ENCODE measurements at places on chromosomes 13 and 19. TPM values are rescaled to one million over a fixed set of nuclear protein-coding genes. Genes with fewer than 3 reads are reported as not detected.

GJB2 gene
- 53.0 TPM for total RNA-seq

SLC7A9 gene
- not detected for total RNA-seq

DENND1C gene
- not detected for total RNA-seq

- H3K36me3 ChIP-seq = no peaks in the 10 kb centered on the region
- no peak overlapping the region for H3K27ac ChIP-seq
- no peak overlapping the region for H3K4me3 ChIP-seq
- no peak for DNase-seq
- no peaks in the 10 kb centered on the region for H3K4me1 ChIP-seq
These were observed 117.2 kb downstream of the ATP11A start for GRCh38 chr13:112806739-112807652.

DNA sequence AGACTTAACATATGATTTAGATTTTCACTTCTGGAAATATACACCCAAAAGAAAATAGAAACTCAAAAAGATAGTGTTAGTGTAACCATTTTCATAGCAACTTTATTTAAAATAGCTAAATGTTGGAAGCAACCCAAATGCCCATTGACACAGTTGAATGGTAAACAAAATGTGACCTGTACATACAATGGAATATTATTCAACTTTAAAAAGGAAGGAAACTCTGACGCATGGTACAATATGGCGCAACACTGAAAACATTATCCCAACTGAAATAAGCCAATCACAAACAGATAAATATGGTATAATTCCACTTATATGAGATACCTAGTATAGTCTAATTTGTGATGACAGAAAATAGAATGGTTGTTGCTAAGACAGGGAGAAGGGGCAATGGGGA is 1456.1 kb upstream of the MIR17HG start:
- no peak for DNase-seq
- H3K27ac ChIP-seq = no peak overlapping the region
- no peak overlapping the region for H3K4me3 ChIP-seq
- H3K36me3 ChIP-seq = no peaks in the 10 kb centered on the region
- H3K27me3 ChIP-seq = no peaks in the 10 kb centered on the region
- no peaks in the 10 kb centered on the region for H3K4me1 ChIP-seq

DNA sequence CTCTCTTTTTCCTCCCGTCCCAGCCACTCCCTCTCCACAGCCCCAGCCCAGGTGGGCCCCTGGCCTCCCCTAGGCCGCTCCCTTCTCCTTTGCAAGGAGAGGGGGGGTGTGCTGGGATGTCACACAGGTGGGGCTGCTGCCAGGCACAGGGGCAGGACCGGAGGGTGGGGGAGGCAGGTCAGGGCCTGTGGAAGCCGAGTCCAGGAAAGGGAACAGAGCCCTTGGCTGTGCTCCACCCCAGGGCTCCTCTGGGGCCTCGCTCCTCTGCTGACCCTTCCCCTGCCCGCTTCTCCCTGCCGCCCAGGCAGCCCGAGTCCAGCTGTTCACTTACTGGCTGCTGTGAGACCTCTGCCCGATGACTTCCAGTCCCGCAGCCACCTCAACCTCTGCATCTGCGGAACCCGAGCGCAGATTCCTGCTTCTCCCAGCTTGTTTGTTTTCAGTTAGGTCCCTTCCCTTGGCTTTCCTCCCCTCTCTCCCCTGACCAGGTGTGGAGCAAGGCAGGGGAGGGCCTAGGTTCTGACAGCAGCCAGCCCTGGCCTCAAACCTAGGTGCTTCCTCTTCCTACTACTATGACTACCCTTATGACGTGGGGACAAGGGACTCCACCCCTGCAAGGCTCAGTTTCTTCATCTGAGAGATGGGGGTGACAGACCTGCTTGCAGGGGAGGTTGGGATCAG is 850 bp upstream of the KLK11 start:
- H3K4me3 ChIP-seq = no peak overlapping the region
- DNase-seq = no peak
- no peak overlapping the region for H3K27ac ChIP-seq
- no peaks in the 10 kb centered on the region for H3K36me3 ChIP-seq
- H3K27me3 ChIP-seq = peaks cover 3% of the 10 kb centered on the region

DNA sequence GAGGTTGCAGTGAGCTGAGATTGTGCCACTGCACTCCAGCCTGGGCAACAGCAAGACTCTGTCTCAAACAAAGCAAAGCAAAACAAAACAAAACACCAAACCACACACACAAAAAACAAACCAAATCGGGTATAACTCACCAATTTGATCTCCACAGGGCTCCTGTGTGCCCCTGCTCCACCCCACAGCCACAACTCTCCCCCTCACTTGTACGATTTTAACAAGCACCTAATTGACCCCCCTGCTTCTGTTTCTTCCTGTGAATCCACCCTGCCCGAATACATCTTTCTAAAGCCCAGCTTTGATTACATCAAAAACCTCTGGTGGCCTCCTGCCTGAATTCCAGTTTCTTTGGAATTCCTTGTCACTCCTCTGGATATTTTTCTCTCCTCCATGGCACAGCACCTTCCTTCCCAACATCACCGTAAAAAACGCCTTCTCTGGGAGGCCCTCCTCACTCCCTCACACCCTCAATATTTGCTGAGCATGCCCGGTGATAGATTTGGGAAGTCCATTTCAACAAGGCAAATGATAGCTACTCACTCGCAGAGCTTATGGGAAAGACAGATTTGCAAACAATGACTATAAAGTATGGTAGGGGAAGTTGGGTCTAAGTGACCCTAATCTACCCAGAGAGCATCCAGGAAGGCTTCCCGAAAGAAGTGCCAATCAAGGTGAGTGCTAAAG is 11.6 kb upstream of the RANBP3 start:
- no peaks in the 10 kb centered on the region for H3K36me3 ChIP-seq
- peaks cover 21% of the 10 kb centered on the region for H3K4me1 ChIP-seq
- H3K27me3 ChIP-seq = no peaks in the 10 kb centered on the region
- DNase-seq = no peak
- H3K27ac ChIP-seq = no peak overlapping the region
- peak overlapping the region; percentile 51 for H3K4me3 ChIP-seq
